Neural crest cell (in vitro differentiated cells): ENCODE measurements at places on chromosomes 3 and 15. TPM values are rescaled to one million over a fixed set of nuclear protein-coding genes. Genes with fewer than 3 reads are reported as not detected.

DNA sequence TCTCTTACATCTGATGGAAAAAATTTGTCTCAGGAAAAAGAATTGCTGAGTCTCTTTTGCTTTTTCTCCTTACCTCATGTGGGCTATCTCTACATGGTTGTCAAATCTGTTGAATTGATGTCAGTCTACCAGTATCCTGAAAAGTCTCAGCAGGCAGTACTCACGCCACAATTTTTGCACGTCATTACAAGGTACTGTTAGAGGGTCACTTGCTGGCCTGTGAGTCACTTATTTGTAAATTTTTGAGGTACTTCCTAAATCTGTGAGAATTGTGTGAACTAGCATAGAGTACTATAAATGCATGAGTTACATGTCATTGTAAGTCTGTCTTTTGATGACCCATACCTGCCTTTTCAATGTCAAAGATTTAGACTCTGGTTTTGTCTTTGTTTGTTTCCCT, 15.9 kb downstream of the HPS3 start:
- no peak for DNase-seq

DNA sequence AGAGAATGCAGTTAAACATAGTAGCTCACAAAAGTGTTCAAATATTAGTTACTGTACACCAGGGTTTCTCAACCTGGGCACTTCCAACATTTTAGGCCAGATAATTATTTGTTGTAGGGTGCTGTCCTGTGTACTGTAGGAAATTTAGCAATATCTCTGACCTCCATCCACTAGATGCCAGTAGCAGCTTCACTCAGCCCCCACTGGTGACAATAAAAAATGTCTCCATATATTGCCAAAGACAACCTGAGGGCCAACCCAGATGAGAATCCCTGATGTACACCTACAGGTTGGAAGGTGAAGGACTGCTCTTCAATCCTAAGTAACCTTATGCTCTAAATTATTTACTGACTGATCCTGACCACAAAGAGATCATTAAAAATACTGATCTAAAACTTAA, 32.5 kb downstream of the DCUN1D1 start:
- DNase-seq = no peak

GRCh38 chr3:44240061-44240460, 1.6 kb upstream of the TOPAZ1 start:
- DNase-seq = no peak

GRCh38 chr3:24199300-24199699, 254.2 kb downstream of the NR1D2 start:
- no peak for DNase-seq

DNA sequence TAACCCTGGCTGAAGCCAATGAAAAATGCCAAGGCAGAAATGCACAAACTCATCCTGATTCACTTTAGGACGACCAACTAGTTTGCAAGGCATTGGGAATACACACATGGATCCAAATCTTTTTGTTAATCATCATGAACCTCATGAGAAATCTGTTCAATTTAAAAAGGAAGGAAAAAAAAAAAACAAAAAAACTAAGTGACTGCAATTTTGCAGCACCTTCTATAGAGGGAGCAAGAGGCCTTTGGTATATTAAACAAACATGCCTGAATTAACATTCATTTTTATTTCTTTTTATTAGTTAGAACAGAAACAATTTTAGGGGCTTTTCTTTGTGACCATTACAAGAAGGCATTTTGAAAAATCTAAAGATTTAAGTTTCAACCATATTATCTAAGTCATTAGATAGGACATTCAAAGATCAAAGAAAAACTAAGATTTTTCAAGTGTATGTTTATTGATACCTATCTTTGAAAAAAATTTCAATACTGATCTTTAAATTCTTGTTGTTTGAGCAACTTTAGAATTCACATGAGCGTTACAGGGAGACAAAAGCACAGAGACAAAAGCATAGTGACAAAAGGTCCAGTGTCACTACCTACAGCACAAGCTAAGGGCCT, 182.4 kb downstream of the CBLB start:
- no peak for DNase-seq

GRCh38 chr15:46681901-46682300, 1035.4 kb upstream of the SEMA6D start:
- no peak for DNase-seq

DNA sequence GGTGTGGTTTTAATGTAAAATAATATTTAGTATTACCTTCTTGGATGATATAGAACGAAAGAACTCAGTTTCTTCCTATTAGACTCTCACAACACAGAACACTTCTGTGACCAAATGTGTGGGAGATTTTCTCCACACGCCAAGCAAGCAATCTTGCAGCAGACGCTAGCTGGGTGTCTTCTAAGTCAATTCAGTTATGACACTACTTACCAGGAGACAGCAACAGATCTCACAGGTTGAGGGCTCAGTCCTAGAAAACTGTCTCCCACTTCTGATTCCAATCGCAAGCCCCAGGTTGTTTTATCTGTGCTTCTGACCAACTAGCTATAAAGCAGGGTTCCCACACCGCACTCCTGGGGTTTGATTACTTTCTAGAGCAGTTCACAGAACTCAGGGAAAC, 41.2 kb downstream of the HERC1 start:
- no peak for DNase-seq

DNA sequence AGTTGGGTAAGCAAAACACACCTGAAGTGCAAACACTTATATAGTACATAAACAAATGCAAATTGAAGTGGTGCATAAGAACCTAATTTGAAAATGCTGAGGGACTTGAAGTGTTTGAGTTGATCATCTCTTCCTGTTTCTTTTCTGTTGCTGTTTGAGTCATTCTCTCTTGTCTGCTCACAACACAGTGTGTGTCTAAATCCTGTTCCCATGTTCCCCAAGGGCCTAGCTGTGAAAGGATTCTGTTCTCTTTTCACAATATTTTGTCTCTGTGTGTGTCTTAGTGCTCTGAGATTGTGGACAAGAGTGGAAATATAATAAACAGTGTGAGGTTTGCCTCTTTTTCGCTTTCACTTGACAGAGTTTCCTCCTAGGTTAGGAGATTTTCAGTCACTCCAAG, 6.1 kb downstream of the CD96 start:
- no peak for DNase-seq

Gene MUC20
- 2.3 and 3.0 TPM in 2 replicates for total RNA-seq

Gene SRP14
- 229 and 234 TPM in 2 replicates for total RNA-seq

Gene CD200R1
- total RNA-seq = not detected in 2 replicates

Gene GPR62
- 0.18 and 0.23 TPM in 2 replicates for total RNA-seq
